Breast epithelium (tissue), 4 donors: ENCODE measurements at places on chromosomes 7 and 10. TPM values are rescaled to one million over a fixed set of nuclear protein-coding genes. Genes with fewer than 3 reads are reported as not detected.

WEE2 gene
- total RNA-seq = not detected

RBP4 gene
- 111 TPM for total RNA-seq

ANXA11 gene
- 93.4 TPM for total RNA-seq

ARHGAP19 gene
- 14.4 TPM for total RNA-seq

SFRP5 gene
- 0.33 TPM for total RNA-seq

DNAJC2 gene
- total RNA-seq = 26.1 TPM

NUTM2A gene
- total RNA-seq = 2.9 TPM

TAS2R5 gene
- total RNA-seq = 10.8 TPM

EEPD1 gene
- 6.4 TPM for total RNA-seq

TMEM184A gene
- total RNA-seq = 8.2 TPM

CCDC71L gene
- total RNA-seq = 69.4 TPM

DPY19L1 gene
- 17.4 TPM for total RNA-seq

OR2A2 gene
- total RNA-seq = not detected

HABP2 gene
- 0.29 TPM for total RNA-seq

TAS2R41 gene
- total RNA-seq = not detected

AMZ1 gene
- total RNA-seq = 0.33 TPM

LIPF gene
- not detected for total RNA-seq

CLRN3 gene
- not detected for total RNA-seq

GRM3 gene
- not detected for total RNA-seq

PNLIPRP3 gene
- total RNA-seq = 0.66 TPM

SPDYE9 gene
- total RNA-seq = not detected

FKBP9 gene
- total RNA-seq = 74.9 TPM

CCDC172 gene
- not detected for total RNA-seq

BEND7 gene
- 17.7 TPM for total RNA-seq

SVOPL gene
- 0.33 TPM for total RNA-seq

ADAM12 gene
- total RNA-seq = 13.9 TPM
